ENCODE measurements at places on chromosomes 4 and X. TPM values are rescaled to one million over a fixed set of nuclear protein-coding genes. Genes with fewer than 3 reads are reported as not detected.

The FDCSP gene
- not detected for total RNA-seq

The ETDB gene
- total RNA-seq: not detected

The MAP9 gene
- total RNA-seq: 1.1 TPM

The XKRX gene
- 0.88 TPM for total RNA-seq

The MEPE gene
- not detected for total RNA-seq

The ZNF330 gene
- 31.0 TPM for total RNA-seq

The ALB gene
- total RNA-seq: not detected

The NWD2 gene
- total RNA-seq: not detected

The PDZD4 gene
- total RNA-seq: 0.09 TPM

The ZCCHC18 gene
- 1.6 TPM for total RNA-seq

The RNF150 gene
- total RNA-seq: 0.33 TPM

The HPGDS gene
- not detected for total RNA-seq

The MAGEB17 gene
- total RNA-seq: not detected

The SYP gene
- 0.46 TPM for total RNA-seq

The PPEF2 gene
- not detected for total RNA-seq

The FANCB gene
- 7.9 TPM for total RNA-seq

The CLTRN gene
- not detected for total RNA-seq

The ACSL4 gene
- 88.9 TPM for total RNA-seq

The SORBS2 gene
- 82.5 TPM for total RNA-seq

The PLS3 gene
- total RNA-seq: 329 TPM

The CLDN34 gene
- total RNA-seq: 0.46 TPM

The DCAF12L2 gene
- total RNA-seq: not detected

The CT45A2 gene
- not detected for total RNA-seq

The PYURF gene
- 79.7 TPM for total RNA-seq

The RIPPLY1 gene
- not detected for total RNA-seq

The GDPD2 gene
- 0.29 TPM for total RNA-seq

The FRAS1 gene
- 3.6 TPM for total RNA-seq

The LRIT3 gene
- total RNA-seq: 0.16 TPM

The IL2 gene
- not detected for total RNA-seq

The DGKK gene
- not detected for total RNA-seq

The POU4F2 gene
- not detected for total RNA-seq

The IL15 gene
- total RNA-seq: 3.1 TPM

The CT45A10 gene
- not detected for total RNA-seq

The TMEM156 gene
- total RNA-seq: 2.7 TPM

The KLB gene
- not detected for total RNA-seq

The TMPRSS11A gene
- total RNA-seq: not detected

The TLL1 gene
- total RNA-seq: 1.4 TPM

The EPHA5 gene
- 1.3 TPM for total RNA-seq

The PSAPL1 gene
- total RNA-seq: not detected

The FGFR3 gene
- 1.2 TPM for total RNA-seq

The TLR3 gene
- 5.2 TPM for total RNA-seq

The DGAT2L6 gene
- not detected for total RNA-seq

The KIT gene
- 39.7 TPM for total RNA-seq

The H2BW2 gene
- total RNA-seq: not detected

The AFM gene
- not detected for total RNA-seq

The CD99 gene
- total RNA-seq: 641 TPM

The MAGEB10 gene
- total RNA-seq: not detected

The L1CAM gene
- total RNA-seq: not detected

The FABP2 gene
- total RNA-seq: not detected

The CYLC1 gene
- not detected for total RNA-seq

The PAGE4 gene
- not detected for total RNA-seq

The TEX13C gene
- not detected for total RNA-seq
